ENCODE measurements at places on chromosomes 16 and 17.
A peak's percentile ranks its signal among the peaks of the same experiment; 100 is the strongest.

DNA sequence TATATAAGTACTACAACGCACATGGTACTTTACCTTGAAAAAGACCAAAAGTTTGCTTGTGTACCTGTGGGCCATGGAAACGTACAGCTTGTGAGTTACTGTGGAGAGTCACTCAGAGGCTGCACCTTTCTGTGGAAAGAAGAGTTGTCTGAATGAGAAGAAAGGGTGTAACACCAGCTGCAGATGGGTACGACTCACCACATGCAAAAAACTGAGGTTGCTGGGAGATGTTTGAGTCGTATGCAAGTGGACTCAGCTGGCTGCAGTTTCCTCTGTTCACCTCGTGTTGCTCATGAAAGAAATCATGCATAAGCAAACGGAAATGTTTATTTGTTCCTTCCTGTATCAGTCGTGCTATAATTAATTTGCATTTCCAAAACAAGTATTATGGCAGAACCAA lies 22.4 kb upstream of the DYNLRB2 start:
- no peak for DNase-seq

- no peak for DNase-seq
These were observed 532 bp downstream of the ARRB2 start for GRCh38 chr17:4710693-4711634.

- no peak for DNase-seq
These were observed 6.2 kb downstream of the ACD start for GRCh38 chr16:67653789-67654402.

DNA sequence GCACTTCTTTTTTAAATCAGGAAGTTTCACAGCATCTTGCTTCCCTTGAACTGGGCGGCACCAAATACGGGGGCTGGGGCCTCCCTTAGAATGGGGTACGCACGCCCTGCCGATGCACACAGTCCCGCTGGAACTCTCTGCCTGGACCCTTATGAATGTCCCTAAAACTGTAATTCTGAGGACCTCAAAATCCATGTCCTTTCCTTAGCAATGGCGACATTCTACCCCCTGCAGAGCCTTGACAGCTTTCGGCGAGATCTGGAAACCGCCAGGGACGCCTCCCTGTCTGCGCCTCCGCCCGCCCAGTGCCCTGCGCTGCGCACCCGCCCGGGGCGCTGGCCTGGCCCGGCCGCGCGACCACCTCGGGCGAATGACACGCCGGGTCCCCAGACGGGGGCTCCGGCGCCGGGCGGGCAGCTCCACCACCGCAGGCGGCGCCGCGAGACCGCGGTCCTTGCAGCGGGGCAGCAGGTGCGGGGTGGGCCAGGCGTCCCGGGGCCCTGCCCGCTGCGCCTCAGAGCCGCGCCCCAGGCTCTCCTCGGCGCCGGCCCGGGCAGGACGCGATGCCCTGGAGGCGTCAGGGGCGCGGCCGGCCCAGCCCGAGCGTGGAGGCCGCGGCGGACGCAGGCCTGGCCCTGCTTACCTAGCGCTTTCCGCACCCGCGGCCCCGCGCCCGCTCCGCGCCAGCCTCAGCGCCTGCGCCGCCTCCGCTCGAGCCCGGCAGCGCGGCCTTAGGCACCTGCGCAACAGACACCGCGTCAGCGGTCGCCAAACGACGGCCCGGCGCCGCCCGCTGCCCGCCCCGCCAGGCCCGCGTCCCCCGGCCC lies 548 bp downstream of the HAGH start:
- no peak for DNase-seq

GRCh38 chr17:77600346-77600745 lies 358.2 kb upstream of the TNRC6C start:
- peak; percentile 57 for DNase-seq

GRCh38 chr17:9021992-9022572 lies 772 bp downstream of the NTN1 start:
- peak; percentile 77 for DNase-seq

DNA sequence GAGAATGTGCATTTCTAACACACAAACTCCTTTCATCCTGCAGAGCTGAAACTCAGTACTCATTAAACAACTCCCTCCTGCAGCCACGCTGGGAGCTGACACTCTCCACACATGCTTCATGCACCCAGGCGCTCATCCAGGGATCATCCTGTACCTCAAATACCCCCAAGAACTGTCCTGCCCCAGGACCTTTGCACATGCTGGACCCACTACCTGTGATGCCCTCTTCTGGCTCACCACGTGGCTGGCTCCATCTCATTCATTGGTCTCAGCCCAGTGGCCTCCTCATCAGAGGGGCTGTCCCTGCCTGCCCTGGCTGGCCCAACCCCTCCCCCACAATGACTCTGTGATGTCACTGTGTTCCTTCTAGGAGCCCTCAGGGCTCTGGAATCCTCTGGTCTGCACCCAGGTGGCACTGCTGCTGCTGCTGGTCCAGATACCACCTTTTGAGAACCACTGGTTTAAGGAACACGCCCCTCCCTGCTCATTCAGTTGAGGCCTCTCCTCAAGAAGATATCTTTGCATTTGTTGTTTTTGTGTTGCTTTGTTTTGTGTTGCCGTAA lies 160.9 kb upstream of the FOXF1 start:
- DNase-seq: no peak

GRCh38 chr16:65757064-65757463 lies 609.4 kb upstream of the CDH5 start:
- no peak for DNase-seq

- DNase-seq: peak; percentile 44
These were observed 362.5 kb downstream of the SEC14L1 start for GRCh38 chr17:77503293-77503655.

DNA sequence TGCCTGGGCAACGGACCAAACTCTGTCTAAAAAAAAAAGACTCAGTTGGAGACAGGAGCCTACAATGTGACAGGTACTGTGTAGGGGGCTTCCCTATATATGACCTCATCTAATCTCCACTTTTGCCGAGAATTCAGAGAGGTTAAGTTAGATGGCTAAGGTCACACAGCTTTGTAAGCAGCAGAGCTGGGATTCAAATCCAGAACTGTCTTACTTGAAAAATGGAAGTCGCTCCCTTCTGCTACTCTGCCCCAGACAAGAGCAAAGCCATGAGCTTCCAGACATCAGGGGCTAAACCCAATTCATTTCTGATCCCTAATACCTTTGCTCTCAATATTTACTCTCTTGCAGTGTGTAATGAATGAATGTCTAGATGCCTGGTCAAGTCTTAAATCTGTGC lies 41.5 kb upstream of the ABCC12 start:
- DNase-seq: no peak

Data from suprapubic skin (tissue), 4 donors.